ENCODE measurements at places on chromosomes 11 and 22.

DNA sequence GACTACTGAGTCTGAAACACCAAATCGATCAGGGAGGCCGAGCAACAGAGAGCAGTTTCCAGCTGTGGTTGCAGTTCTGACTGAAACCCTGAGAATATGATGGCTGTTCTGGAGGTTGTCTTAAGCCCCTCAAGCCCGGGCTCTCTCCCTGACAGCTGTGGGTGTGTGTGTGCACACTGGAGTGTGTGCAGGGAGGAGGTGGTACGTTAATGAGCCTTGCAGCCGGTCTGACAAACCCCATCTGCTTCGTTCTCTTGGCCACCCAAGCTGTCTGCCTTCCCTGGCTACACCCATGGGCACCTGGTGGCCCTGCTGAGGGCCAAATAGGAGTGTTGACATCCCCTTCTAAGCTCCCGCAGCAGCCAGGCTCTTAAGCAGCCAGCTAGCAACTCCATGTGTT is 189.8 kb downstream of the KIRREL3 start:
- no peak for DNase-seq

- no peak for DNase-seq
Observed at GRCh38 chr11:72354356-72355115, 79.8 kb downstream of the CLPB start.

DNA sequence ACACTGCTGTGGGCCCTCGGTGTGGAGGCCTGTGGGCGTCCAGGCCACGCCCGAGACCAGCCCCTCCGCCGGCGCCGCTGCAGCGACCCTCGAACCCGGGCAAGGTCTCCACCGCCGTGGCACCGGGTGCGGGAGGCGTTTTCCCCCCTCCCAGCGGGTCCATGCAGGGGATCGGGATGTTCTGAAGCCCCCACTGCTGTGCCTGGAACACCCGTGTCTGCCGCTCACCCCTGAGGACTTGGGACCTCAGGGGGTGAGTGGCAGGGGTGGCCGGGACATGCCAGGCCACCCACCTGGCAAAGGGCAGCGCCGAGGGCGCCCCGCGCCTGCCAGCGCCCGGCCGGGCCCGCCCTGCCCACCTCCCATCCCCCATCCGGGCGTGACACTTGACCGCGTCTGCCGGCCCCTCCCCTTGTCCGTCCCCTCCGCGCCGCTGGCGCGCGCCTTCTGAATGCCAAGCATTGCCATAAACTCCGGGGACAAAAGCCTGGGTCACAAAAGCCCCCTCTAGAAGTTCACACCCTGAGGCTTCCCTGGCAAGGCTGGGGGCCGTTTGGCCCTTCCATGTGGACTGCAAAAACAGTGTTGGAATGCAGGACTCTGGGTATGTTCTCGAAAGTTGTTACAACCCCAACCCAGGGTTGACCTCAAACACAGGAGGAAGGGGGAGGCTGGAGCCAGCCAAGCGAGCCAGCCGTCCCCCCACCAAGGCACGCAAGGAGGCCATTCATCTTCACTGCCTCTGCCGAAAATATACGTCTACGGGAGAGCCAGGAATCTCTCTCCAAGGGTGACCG is 819 bp upstream of the KCNQ1OT1 start:
- no peak for DNase-seq

- DNase-seq = no peak
Observed at GRCh38 chr11:10481560-10482349, 26.7 kb downstream of the AMPD3 start.

DNA sequence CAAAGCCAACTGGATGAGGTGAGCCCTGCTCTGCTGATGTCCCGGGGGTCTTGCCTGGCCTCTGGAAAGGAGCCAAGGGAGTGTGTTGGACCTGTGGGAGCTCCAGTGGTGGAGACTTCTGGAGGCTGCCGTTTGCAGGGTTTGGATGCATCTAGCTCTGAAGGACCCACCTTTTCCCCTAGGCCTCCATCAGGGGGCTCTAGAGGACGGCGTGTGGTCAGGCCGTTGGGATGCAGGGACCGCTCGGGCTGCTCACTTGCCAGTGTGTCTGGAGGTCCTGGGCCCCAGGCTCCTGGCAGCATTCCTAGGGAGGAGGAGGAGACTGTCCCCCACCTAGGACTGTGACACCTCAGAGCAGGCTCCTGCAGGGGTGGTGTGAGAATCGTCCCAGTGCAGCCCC is 58.3 kb downstream of the PRDM11 start:
- no peak for DNase-seq

DNA sequence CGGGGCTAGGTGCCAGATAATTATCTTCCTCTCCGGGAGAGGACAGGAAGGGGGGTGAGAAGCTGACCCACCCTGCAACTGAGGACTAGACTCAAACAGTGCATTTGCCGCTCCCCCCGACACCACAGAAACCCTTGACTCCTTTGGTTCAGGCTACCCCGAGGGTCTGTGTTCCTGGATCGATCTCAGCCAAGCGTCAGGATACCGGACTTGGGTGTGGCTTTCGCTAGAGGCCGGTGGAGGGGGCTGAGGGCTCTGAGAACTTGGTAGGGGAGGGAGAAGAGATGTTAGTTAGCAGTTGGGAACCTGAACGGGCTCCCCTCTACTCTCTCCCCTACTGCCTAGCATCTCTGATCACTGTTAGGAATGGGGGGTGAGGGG is 840 bp downstream of the SEZ6L start:
- no peak for DNase-seq

DNA sequence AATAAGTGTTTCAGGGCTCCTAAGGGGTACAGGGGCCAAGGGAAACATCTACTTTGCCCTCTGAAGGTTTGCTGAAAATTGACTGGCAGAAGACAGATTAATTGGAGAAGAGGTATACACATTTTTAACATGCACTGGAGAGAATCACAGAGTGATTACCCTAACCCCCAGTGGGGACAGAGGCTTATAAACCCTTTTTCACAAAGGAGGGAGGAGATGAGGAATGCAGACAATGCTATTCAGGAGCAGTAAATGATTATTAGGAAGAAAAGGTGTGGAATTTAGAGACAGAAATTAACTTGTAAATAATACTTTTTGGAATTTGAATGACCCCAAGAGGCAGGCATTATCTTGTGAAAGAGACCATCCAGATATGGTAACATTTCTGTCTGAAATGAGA is 582.4 kb upstream of the B3GAT1 start:
- no peak for DNase-seq

DNA sequence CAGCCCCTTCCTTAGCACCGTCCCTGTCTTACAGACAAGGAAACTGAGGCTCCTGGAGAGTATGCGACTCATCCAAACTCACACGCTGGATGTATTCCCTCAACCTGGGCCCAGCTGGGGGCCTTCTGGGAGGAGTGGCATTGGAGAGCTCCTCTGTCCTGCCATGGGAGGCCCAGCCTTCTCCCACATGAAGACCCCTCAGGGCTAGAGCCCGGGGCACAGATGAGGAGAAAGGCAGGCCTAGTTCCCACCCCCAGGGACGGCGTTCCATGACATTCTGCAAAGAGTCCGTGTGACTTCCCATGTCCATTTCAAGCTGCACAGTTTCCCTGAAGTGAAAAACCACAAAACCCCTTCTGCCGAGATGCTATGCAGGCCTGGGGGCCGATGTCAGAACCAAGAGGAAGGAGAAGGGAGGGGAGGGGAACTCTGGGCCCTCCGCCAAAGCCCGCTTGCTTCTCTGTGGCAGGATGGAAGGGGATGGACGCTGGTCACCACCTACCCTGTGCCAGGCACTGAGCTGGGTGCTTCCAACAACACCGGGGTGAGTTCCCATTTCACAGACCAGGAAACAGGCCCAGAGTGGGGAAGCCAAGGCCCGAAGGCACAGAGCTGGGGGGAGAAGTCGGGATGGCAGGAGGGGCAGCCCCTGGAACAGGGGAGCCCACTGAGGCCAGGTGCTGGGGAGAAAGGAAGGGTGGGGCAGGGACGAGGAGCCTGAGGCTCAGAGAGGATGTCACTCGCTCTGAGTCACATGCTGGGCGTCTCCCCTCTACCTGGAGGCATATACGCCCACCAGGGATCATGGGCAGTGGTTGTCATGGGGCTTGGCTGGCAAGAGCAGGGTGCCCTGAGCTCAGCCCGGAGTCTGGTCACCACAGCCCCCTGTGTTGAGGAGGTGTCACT is 15.7 kb downstream of the RAC2 start:
- DNase-seq = no peak

- DNase-seq = no peak
Observed at GRCh38 chr22:23289851-23290724, 109.8 kb downstream of the BCR start.

DNA sequence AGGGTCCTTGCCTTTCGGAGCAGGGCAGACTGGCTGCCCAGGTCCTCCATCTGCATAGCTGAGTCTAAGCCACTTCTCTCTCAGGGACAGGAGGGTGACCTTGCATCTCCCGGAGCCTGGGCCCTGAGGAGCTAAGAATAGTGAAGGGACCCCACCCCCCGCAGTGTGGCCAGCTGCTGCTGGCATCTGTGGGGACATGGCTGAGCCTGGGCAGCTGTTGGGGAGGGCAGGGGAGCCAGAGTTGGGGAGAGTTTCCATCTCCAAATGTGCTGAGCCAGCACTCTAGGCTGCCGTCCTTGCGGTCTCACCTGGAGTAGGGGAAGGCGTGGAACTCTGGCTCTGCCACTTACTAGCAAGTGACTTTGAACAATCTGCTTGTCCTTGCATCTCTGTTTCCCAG is 34.8 kb upstream of the SHISAL1 start:
- DNase-seq = no peak

DNA sequence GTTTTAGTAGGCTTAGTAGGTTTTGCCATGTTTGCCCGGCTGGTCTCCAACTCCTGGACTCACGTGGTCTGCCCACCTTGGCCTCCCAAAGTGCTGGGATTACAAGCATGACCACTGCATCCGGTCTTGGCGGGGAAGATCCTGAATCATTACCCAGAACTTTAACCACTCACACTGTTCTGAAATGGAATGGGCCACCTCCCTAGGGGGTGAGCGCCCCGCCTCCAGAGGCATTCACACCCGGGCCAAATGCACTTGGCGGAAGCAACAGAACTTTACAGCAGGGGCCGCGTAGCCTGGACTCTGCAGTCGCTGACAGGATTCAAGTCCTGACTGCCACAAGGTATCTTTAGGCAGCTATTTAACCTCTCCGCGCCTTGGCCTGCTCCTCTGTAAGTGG is 5.4 kb downstream of the CCDC86 start:
- no peak for DNase-seq
